ENCODE measurements at places on chromosomes 2 and 18.

- DNase-seq: no peak
Observed at GRCh38 chr18:68436485-68436884, 278.4 kb downstream of the TMX3 start.

DNA sequence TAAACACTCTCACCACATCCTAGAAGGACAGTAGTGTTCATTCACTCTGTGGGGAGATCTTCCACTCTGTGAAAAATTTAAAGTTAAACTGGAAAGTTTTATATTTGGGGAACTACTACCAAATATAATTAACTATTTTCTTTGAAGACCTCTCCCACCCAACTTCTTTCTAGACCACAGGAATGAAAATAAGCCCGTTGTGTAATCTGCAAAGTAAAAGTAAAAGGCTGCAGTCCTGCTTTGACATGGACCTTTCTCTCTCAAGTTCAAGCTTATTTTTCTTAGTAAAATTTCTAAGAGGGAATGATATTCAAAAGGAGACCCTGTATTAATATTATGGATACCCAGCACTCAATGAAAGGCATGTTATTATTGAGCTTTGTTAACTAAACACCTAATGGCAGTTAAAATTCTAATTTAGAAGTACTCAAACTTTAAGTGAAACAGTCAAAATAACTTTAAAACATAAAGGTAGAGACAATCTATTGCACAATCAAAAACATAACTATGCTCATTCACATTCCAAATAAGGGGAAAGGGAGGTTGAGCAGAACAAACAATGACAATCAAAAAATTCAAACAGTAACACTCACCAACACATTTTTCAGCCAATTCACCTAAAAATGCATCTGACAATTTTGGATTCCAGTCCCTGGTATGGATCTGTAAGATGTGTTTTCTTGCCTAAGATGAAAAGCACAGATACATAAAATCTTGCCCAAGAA lies 98.5 kb downstream of the ATAD2B start:
- no peak for DNase-seq

DNA sequence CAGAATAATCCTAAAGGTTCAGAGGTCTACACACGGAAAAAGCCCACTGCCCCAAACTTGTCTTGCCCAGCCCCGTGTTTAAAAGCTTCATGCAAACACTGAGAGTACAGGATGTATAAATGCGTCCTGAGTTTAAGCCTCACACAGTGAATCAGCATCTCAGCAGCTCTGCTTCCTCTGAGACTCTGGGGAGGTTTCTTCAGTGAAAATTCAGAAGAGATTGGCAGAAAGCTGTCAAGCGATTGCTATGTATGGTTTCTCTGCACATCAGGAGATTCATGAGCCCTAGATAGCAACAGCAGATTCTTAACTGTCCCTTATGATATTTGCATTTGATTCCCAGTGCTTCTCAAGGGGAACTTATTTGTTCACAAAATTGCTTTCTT lies 27.1 kb downstream of the CRACDL start:
- DNase-seq: no peak

- no peak for DNase-seq
Observed at GRCh38 chr2:207101984-207102383, 63.8 kb downstream of the KLF7 start.

DNA sequence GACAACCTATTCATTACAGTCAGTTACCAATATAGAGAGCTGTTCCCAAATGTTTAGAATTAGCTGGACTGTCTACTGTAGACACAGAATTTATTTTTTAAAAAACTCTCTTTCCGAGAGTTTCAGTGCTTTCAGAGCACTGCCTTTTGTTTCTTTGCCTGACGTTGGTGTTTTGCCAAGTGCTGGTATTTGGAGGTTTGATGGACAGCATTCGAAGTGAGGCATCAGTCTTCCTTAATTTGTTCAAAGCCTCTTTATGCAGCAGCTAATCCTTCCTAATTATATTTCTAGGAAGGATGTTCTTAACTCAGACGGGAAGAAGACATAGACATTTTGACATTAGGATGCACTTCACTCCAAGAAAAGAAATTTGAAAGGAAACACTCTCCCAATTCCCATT lies 83.2 kb downstream of the LTBP1 start:
- no peak for DNase-seq

DNA sequence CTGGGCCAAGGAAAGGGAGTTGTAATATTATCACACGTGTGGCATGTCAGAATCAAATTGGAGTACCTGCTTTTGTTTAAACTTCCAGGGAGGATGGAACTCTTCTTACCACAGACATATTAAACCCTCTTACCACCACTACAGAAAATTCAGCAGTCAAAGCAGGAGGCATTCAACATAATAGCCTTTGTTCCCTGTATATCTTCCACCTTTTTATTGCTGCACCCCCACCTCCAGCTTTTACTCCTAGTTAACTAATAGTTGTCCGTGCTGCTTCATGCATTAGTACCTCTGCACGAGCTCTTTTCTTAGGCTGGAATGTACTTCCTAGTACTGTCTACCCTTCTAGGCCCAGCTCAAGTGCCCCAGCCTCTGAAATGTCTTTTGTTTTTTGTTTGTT lies 14.9 kb upstream of the NR4A2 start:
- no peak for DNase-seq

DNA sequence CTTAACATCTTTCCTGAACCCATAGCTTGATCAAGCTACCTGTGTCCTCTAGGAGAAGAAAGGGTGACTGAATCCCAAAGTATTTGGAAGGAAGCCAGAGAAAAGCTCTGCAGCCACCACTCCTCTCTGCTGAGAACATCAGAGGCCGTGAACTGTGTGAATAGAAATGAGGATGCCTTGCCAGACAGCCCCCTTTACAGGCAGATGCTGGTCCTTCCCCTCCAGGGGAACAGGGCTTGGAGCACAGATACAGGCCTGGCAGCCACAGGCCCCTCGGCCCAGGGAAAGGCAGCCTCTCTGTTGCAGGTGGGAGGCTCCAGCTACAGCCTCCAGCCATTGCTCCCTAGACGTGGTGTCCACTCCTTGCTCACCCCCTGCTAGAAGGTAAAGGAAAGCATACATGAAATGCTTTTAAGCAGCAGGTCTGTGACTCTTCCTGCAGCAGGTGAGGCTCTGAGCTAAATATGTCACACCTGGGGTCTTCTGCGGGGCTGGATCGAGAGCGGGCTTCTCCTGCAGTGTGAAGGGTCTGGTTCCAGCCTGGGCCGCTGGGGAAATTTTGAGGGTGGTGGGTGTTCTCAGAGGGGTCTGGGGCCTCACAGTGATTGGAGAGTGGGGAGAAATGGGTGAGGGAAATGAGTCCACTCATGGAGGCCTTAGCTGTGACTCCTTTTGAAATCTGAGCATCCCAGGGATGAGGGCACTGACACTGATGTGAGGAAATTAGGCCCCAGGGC lies 234.0 kb downstream of the KLHL29 start:
- no peak for DNase-seq

DNA sequence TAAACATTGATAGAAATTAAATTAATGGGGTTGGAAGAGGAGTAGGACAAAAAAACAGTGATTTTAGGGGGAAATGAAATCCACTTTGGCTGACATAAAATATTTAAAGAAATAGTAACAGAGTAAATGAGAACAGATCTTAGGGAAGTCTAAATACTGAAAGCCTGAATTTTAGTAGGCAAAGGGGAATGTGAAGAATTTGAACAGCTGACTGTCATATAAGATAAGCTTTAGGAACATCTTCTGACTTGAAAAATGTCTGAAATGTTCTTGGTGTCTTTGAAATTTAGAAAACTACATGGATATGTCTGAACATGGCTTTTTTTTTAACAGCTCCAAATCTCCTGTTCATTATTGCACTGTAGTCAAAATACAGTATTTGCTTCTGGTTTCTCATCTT lies 150.3 kb downstream of the CALCRL start:
- DNase-seq: no peak

DNA sequence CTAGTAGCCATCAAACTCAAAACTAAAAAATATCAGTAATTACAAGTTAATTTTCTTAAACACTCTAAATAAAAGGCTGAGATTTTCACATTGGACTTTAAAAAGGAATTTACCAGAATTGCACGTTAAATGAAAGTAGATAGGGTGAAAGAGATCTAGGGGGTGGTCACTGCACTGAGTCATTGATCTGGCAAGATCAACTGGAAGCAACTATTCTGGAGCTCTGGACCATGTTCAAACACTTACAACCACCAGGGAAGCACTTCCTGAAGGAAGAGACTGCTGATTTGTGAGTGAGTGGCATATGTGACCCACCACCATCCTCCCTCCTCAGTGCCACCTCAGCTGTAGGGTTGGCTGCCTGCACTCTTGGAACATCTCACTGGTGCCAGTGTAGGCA lies 111.8 kb downstream of the UGGT1 start:
- DNase-seq: no peak

DNA sequence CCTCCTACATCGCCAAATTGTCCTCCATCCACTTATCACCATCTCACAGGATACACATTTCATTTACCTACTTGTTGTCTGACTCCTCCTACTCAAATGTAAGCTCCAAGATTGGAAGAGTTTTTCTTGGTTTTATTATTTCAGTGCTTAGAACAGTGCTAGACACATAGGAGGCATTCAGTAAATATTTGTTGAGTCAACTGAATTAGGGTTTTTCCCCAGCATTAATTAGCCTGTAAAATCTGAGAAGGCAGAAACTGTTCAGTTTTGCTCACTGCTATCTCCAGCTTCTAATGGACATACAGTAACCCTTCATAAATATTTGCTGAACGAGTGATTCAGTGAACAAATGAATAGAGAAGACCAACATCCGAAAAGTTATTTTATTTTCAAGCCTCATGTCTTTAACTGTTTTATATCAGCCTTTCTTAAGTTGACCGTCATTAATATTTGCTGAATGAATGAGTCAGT lies 800 bp downstream of the TTC21B start:
- no peak for DNase-seq

DNA sequence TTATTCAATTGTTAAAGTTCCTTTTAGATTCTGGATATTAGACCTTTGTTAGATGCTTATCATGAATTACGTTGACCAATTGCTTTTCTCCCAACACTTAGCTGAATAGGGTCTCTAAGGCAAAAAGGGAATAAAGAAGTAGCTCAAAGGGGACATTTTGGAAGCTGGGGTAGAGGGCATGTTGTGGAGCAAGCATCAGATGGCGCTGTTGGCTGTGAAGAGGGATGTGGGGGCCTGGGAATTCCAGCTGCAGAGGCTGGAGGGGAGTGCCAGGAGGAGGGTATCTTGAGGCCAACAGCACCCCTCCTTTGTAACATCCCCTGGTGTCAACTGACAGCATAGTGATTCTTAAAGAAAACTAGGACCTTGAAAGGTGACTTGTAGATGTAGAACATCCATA lies 198.2 kb downstream of the ADCYAP1 start:
- no peak for DNase-seq

DNA sequence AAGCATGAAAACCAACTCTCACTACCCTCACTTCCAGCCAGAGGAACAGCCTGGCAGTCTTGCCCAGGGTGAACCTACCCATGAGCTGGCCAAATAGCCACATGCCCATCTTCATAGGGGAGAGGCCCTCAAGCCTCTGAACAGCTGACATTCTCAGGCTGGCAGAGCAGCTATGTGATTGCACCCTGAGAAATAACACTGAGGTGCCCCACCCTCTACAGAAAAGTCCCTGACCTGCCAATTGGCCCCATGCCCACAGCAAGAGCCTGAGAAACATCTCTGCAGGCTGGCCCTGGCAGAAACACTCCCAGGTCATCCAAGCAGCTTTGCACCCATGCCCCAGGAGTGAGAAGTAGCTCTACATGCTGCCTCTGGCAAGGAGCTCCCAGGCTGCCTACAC lies 127.4 kb upstream of the OTX1 start:
- DNase-seq: no peak

DNA sequence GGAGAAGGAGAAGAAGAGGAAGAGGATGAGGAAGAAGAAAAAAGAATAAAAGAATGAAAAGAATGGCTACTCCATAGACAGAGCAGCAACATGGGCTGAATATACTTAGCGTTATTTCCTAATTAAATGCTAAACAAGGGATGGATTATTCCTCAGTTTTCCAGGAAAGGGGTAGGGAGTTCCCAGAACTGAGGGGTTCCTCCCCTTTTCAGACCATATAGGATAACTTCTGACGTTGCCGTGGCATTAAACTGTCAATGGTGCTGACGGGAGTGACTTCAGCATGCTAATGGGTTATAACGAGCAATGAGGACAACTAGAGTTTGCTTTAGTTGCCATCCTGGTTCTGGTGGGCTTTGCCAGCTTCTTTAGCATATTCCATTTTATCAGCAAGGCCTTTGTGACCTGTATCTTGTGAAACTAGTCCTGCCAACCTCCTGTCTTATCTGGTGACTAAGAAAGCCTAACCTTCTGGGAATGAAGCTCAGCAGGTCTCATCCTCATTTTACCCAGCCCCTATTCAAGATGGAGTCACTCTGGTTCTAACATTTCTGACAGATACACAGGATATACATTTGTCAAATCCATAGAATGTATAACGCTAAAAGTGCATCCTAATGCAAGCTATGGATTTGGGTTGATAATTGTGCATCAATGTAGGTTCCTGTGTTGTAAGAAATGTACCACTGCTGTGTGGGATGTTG lies 152.3 kb downstream of the MAIP1 start:
- DNase-seq: no peak

- no peak for DNase-seq
Observed at GRCh38 chr18:74520096-74520833, 14.0 kb upstream of the CNDP1 start.

GRCh38 chr18:2256577-2256976 lies 314.7 kb downstream of the METTL4 start:
- DNase-seq: no peak

DNA sequence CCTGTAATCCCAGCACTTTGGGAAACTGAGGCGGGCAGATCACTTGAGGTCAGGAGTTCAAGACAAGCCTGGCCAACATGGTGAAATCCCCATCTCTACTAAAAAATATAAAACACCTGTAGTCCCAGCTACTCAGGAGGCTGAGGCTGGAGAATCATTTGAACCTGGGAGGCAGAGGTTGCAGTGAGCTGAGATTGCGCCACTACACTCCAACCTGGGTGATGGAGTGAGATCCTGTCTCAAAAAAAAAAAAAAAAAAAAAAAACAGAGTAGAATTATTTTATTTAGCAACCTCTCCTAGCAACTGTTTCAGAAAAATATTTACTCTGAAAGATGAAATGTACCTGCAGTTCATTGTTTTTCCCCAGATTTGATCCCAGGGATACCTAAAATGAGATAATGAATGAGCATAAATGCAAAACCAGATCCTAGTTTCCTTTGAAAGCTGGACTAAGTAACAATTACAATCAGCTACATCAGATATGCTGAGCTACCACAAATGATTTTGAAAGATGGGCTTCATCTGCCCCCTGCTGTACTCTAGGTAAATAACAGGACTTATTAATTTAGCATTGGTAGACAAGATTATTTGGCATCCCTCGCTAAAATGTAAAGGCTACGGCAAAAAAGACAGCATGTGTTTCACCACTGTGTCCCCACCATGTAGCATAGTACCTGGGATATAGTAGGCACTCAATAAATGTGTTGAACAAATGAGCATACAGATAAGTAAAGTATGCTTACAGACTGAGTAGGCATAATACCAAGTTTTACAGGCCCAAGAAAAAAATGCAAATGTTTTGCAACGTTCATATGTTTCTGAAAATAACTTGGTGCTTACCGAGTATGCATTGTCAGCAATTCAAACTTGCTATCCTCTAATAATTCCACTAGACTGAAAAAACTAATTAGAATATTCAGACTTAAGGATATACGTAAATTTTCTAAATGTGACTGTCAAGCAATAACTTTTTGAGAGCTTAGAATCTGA lies 102.5 kb downstream of the ATL2 start:
- DNase-seq: peak; percentile 54
